ENCODE measurements at places on chromosomes 16 and 17.

DNA sequence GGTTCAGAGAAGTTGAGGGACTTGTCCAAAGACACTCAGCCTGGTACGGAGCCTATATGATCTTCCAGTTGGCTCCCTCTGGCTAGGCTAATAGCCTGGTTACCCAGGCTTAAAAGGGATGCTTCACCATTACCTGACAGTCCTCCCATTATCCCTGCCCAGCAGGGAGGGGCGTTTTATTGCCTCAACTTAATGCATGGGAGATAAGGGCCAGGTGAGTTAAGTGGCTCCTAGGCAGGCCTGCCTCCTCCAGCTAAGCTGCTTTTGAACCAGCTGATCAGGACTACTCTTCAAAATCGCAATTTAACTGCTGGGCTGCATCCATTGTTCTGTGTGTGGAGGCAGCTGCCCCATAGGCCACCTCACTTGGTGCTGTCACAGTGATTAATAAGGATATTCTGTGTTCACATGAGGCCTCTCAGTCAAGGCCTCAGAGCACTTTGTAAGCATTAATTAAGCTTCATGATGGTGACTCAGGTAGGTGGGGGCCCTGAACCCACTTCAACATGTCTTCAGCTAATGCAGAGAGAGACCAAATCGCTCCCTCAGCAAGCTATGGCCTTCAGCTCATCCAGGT is 27.9 kb downstream of the SMPD3 start:
- DNase-seq = no peak

- no peak for DNase-seq
These were observed 46.1 kb downstream of the IRX5 start for GRCh38 chr16:54976651-54977200.

GRCh38 chr17:80909635-80910034 is 82.0 kb upstream of the CHMP6 start:
- no peak for DNase-seq

DNA sequence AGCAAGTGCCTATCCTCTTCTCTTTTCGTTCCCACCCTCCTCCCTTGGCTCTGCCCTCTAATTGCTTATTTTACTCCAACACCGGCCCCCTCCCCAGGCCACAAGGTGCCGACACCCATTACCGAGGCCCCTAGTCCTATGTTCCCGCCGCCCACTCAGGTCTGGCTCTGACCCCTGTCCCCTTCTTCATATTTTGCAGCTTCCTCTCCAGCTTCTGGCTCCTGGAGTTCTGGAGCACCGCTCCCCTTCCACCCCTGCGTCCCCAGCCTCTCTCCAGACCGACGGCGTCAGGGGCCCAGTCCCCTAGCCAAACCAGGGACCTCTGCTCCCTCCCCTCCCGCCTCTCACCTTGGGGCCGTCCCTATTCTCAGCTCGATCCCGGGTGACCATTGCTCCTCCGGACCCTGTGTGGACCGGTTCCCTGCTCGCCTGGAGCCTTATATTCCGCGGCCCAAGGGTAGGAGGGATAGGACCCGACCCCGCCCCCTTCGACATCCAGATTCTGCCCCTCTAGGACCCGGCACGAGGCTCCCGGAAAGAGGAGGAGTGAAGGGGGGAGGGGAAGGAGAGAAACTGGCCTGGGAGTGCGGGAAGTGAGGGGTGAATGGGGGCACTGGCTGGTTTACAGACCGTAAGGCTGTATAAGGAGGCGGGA is at the start of gene HES7:
TSS of gene HES7 (minus strand) at position 412 of the 655 bp plus-strand sequence. CDS start at position 390, 22 bp downstream.
- peak; percentile 26 for DNase-seq

DNA sequence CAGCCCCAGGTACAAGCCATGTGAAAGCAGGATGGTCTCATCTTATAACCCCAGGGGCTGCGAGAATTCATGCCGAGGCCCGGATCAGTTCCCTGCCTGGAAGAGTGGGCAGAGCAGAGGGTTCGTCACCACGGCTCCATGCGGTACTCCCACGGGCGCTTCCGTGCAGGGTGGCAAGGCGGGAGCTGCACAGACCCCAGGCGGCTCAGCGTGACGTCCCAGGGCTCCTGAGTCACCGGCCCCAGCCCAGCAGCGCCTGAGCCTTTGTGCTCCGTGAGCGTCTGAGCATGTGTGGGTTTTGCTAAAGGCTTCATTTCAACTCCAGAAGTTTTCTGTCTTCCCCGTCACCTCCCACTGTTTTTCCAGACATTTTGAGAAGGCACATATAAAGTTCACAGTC is 71.2 kb upstream of the CHMP6 start:
- DNase-seq = peak; percentile 55

- no peak for DNase-seq
These were observed 261.2 kb downstream of the CBLN1 start for GRCh38 chr16:49020436-49020835.

Data from cardiac fibroblast (primary cell).